ENCODE measurements at places on chromosomes 6 and 20.

DNA sequence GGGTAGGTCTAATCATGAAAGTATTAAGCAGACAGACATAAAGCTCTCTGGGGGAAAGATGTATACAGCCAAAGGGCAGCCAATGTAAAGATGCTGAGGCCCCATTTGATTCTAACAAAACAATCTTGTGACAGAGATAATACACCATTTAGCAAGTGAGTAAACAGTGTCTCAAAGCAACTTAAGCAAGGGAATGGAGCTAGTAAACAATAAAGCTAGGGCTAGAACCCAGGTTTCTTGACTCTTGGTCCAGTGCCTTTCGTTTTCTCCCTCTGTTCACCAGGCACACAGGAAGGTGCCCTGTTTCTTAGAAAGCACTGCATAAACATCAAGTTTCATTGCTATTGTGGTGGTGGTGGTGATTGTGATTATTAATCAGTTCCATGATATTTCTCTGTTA lies 5.1 kb downstream of the ELOVL2 start:
- no peak for DNase-seq

- DNase-seq: no peak
Measured at GRCh38 chr6:137625100-137625661, 131.0 kb upstream of the OLIG3 start.

GRCh38 chr6:116662202-116662601 lies 6.4 kb downstream of the ZUP1 start:
- no peak for DNase-seq

GRCh38 chr6:166318227-166318626 lies 10.0 kb upstream of the PRR18 start:
- DNase-seq: no peak

- no peak for DNase-seq
Measured at GRCh38 chr20:44135417-44136204, 51.4 kb downstream of the JPH2 start.

DNA sequence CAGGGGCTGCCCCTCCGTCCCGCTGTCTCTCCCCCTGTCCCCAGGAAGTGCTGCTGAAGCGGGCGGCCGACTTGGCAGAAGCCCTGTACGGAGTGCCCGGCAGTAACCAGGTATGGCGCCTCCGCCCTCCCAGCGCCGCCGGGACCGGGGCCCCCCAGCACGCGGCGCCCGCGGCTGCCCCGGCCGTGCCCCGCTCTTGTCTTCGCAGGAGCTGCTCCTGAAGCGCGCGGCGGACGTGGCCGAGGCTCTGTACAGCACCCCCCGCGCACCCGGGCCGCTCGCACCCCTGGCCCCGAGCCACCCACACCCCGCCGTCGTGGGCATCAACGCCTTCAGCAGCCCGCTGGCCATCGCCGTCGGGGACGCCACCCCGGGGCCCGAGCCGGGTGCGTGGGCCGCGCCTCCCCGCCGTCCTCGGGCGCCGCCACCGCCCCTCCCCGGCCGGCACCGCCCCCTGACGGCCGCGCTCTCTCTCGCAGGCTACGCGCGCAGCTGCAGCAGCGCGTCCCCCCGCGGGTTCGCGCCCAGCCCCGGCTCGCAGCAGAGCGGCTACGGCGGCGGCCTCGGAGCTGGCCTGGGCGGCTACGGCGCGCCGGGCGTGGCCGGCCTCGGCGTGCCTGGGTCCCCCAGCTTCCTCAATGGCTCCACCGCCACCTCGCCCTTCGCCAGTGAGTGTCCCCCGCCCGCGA lies 48.4 kb downstream of the CPXM1 start:
- no peak for DNase-seq

GRCh38 chr6:137409266-137409777 lies 84.9 kb downstream of the OLIG3 start:
- no peak for DNase-seq

GRCh38 chr6:123616942-123617341 lies 19.8 kb downstream of the TRDN start:
- no peak for DNase-seq

- no peak for DNase-seq
Measured at GRCh38 chr6:53750052-53750650, 44.7 kb upstream of the LRRC1 start.

- no peak for DNase-seq
Measured at GRCh38 chr6:30875244-30876038, 8.9 kb upstream of the DDR1 start.

- DNase-seq: no peak
Measured at GRCh38 chr6:28726569-28727309, 197.0 kb downstream of the TRIM27 start.

- DNase-seq: no peak
Measured at GRCh38 chr6:34284563-34285447, 36.0 kb upstream of the SMIM29 start.

GRCh38 chr6:28525496-28526039 lies at the start of gene GPX5:
GPX5 (plus strand) TSS chr6:28525881; CDS start chr6:28526014, 133 bp downstream.
- DNase-seq: no peak

Measured in stimulated activated CD8-positive, alpha-beta memory T cell treated with anti-CD3 and anti-CD28 coated beads, Interleukin-7, amount 100 ng/mL, for 48 hours (primary cell).